ENCODE measurements at places on chromosomes 5 and 9. TPM values are rescaled to one million over a fixed set of nuclear protein-coding genes. Genes with fewer than 3 reads are reported as not detected.

The ABCA1 gene
- total RNA-seq = 21.9 TPM

DNA sequence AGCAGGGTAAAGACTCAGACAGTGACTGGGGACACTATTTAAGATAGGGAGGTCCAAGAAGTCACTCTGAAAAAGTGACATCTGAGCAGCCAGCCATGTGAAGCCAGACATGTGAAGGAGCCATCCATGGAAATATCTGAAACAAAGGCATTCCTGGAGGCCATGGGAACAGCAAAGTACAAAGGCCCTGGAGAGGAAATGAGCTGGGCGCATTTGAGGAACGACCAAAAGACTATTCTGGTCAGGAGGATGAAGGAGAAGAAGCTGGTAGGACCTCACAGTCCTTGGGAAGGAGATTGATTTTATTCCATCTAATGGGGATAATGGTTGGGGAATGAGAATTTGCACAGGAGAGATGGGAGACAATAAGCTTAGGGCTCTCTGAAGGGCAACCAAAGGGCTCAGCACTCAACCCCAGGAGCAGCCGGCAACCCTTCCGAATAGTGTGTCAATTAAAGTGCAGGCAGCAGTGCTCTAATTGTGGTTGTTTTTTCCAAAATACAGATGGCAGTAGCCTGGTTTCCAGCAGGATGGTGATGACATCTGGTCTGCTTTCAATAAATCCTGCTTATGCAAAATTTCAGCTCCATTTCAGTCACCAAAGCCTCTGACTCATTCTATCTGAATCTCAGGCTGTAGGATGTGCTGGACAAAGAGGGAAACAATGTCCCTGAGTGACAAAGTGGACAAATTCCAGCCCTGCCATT lies 26.7 kb downstream of the FOXI1 start:
- DNase-seq = peak; percentile 18

DNA sequence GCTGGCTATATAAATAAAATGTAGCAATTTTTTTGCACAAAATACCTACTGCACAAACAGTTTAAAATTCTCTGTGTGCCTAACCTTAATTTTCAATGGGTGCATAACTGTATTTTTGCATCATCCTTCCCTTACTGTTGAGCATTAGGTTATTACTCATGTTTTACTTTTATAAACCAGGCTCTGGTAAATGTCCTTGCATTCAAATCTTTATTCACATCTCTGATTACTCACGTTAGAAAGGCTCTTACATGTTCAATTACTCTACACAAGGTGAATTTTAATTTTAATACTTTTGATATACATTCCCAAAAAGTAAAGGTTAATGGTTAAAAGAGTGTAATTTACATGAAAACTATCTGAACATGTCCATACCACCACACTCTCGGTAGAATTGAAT lies 246.1 kb downstream of the PRELID2 start:
- DNase-seq = no peak

GRCh38 chr5:163509291-163509951 lies 4.0 kb downstream of the MAT2B start:
- no peak for DNase-seq

The TAF11L5 gene
- not detected for total RNA-seq

The G3BP1 gene
- 154 TPM for total RNA-seq

GRCh38 chr5:150656191-150657132 lies 4.6 kb upstream of the MYOZ3 start:
- no peak for DNase-seq

DNA sequence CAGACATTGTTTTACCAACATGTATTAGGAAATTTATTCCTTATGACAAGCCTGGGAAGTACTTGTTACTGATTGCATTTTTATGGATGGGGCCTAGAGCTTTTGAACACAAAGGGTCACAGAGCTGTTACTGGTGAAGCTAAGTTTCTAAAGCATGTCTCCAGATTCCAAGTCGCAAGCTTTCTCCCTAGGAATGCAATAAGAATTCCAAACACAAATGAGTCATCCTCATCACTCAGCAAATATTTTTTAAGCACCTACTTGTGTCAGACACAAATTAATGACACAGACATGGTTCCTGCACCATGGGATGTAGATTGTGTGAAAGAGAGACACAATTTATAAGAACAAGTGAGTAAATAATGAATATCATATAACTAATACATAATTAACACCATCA lies 11.0 kb upstream of the SH3RF2 start:
- DNase-seq = peak; percentile 90

DNA sequence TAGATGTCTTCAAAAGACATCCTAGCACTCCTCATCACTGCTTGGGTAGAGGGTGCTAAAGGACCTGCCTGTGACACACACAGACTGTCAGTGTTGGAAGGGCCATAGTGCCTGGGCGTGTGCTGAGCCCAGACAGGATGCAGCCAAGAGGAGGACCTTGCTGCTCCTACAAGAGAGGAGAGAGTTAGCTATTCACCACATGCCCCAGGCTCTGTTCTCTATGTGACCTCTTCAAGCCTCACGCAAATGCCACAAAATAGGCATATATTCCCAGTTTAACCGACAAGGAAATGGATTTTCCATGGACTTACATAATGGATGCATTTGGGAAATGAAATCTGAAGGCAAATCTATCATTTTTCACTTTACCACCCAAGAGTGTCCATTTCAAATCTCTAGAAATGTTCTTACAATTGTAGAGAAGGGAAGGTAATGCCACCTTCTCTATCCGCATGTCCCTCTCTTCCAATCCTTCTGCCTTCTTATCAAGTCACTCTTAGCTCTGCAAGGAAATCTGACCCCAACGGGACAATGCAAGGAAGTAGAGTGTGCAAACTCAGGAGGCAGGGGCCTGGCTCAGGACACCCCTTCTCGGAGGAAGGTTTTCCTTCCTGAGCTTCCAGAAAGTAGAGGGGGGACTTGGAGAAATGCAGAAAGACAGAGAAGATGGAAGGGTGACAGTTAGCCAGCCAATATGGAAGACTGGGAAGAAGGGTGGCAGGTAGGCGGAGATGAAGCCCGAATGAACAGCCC lies 49.5 kb downstream of the TRIM32 start:
- no peak for DNase-seq

DNA sequence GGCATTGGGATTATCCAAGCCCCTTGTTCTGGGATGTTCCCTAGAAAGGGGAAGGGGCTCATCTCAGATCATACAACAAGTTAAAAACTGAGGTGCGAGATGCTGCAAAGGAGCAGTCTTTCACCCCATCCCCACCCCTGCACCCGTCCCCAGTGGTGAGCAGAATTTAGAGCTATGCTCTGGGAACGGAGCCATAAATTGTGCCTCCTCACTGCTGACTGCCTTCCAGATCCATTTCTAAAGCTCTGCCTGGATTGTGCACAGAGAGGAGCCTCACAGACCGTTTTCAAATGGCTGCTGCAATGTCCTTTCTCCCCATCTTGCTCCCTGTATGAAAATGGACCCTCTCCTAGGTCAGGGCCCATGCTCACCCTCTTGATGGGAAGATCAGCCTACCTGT lies 8.3 kb downstream of the SLC25A48 start:
- no peak for DNase-seq

GRCh38 chr9:36530224-36530623 lies 42.5 kb upstream of the MELK start:
- no peak for DNase-seq

GRCh38 chr9:22976454-22976853 lies 529.8 kb downstream of the DMRTA1 start:
- DNase-seq = no peak

The GLRA1 gene
- not detected for total RNA-seq

DNA sequence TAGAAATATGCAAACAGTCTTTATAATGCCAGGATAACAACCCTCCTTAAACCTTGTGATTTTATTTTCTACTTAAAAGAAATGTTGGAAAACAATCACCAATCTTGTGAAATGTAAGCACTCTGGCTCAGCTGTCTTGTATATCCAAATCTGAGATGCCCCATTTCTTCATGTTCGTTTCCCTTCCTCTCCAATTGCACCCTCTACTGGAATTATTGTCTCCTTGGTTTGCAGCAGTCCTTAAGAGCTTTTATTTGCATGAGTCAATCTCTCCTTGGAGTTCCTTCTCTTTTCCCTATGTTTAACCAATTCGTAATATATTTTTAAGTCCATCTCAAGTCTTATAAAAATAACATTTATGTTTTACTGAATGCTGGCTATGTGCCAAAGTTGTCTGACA lies 362.0 kb upstream of the CDH10 start:
- peak; percentile 5 for DNase-seq

GRCh38 chr5:91927439-91927838 lies 544.3 kb upstream of the ARRDC3 start:
- no peak for DNase-seq

DNA sequence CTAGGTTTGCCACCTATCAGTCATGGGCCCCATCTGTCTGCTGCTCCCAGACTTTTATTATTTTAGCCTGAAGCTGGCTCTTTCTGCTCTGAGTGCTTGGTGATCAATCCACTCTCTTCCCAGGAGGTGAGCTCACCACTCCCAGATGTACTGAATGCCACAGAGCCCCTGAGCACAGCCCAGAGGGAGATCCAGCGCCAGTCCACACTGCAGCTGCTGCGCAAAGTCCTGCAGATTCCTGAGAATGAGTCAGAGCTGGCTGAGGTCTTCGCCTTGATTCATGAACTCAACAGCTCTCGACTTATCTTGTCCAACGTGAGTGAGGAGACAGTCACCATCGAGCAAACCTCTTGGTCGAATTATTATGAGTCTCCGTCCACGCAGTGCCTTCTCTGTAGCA lies 36.0 kb downstream of the HMGXB3 start:
- peak; percentile 74 for DNase-seq

The NAIP gene
- 2.3 TPM for total RNA-seq
